ENCODE measurements at places on chromosomes 13 and 19. TPM values are rescaled to one million over a fixed set of nuclear protein-coding genes. Genes with fewer than 3 reads are reported as not detected.

Gene COL4A1
- 1,363 TPM for total RNA-seq

Gene DZIP1
- total RNA-seq: 33.8 TPM

Gene TEKTIP1
- total RNA-seq: not detected

Gene GFY
- not detected for total RNA-seq

Gene MUC16
- total RNA-seq: not detected

Gene PSG3
- total RNA-seq: not detected

Gene ATXN8OS
- not detected for total RNA-seq

Gene C5AR2
- total RNA-seq: under 0.01 TPM

Gene HTR2A
- total RNA-seq: 4.8 TPM

Gene IRS2
- total RNA-seq: 3.1 TPM

Gene U2AF1L4
- 7.3 TPM for total RNA-seq

Gene CBLC
- total RNA-seq: under 0.01 TPM

Gene CGB8
- not detected for total RNA-seq

Gene BRCA2
- total RNA-seq: 11.5 TPM

Gene MBD3L3
- total RNA-seq: not detected

Gene FGF22
- total RNA-seq: not detected

Gene KEAP1
- total RNA-seq: 98.5 TPM

Gene MYPOP
- 0.77 TPM for total RNA-seq

Gene TRIM13
- 15.3 TPM for total RNA-seq

Gene PSPN
- 0.96 TPM for total RNA-seq

Gene C3
- total RNA-seq: 16.5 TPM

Gene IGFLR1
- 1.3 TPM for total RNA-seq
